ENCODE measurements at places on chromosomes 4 and X. TPM values are rescaled to one million over a fixed set of nuclear protein-coding genes. Genes with fewer than 3 reads are reported as not detected.

DNA sequence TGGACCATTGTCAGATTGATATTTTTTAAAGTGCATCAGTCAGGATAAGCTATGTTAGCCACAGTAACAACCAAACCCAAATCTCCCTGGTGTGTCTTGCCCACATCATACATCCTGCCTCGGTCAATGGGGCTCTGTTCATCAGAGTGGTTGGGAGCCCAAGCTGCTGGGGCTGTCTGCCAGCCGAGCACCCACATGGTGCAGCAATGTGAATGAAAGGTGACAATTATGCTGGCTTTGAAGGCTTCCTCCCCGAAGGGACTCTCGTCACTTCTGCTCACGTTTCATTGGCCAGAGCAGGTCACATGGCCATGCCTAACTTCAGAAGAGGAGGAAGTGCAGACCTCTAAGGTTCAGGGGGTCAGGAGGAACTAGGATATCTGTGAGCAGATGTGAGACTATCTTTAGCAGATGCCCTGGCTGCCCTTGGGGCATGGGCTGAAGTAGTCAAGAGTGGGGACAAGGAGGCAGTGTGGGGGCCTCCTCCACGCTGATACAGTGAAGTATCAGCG, 1.3 kb upstream of the JAKMIP1 start:
- no peak for DNase-seq

The ETDB gene
- total RNA-seq, result not detected

DNA sequence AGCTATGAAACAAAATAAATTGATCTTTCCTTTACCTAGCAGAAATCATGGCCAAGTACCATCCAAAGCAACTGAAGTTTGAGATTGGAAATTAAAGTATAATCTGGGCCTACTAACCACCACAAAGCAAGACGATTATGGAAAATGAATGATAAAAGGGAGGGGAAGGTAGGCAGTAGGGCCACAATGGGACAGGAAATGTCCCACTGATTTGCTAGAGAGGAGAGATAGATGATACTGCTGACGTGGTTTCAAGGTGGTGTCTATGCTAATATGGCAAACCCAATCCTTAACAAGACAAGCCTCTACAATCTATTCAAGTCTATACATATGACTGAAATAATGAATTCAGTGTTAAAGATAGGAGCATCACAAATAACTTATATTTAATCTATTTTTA, 6.1 kb downstream of the TMPRSS11F start:
- DNase-seq, result no peak

GRCh38 chrX:3514996-3515395, 168.5 kb upstream of the MXRA5 start:
- no peak for DNase-seq

The MAB21L2 gene
- not detected for total RNA-seq

GRCh38 chr4:38109370-38109769, 149.2 kb downstream of the PTTG2 start:
- DNase-seq, result no peak

The RAB40AL gene
- 0.95 TPM for total RNA-seq

The CLTRN gene
- total RNA-seq, result 2.1 TPM

DNA sequence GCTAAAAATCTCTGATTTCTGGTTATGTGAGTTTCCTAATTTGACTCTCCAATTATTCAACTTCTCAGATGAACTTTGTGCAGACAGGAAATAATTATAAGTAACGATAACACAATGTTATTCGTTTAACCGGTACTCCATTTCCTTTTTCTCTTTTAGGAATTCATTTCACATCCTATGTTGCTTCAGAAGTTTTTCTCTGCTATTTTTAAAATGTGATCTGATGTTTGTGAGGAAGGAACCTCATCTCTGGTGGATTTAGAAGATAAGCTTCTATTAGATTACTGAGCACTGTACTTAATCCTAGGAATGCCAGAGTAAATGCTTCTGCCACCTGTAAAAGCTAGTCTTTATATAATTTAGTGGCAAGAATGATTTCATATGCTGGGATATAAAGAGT, 116.0 kb upstream of the ETNPPL start:
- DNase-seq, result no peak

GRCh38 chr4:87939978-87940690, 35.4 kb upstream of the SPP1 start:
- no peak for DNase-seq

Measured in Caco-2 (cell line).